ENCODE measurements at places on chromosomes 7 and 10.

- DNase-seq: no peak
Measured at GRCh38 chr7:91520645-91521044, 256.4 kb downstream of the FZD1 start.

DNA sequence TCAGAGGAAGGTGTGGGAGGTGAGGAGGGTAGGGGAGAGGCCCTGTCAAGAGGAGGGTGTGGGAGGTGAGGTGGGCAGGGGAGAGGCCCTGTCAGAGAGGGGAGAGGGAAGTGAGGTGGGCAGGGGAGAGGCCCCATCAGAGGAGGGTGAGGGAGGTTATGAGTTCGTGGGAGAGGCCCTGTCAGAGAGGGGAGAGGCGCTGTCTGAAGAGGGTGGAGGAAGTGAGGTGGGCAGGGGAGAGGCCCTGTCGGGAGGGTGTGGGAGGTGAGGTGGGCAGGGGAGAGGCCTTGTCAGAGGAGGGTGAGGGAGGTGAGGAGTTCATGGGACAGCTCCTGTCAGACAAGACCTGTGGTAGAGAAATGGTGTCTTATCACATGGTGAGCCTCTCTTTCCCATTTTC, 74.4 kb downstream of the INPP5A start:
- DNase-seq: no peak

GRCh38 chr10:18312374-18313139, 172.3 kb downstream of the CACNB2 start:
- no peak for DNase-seq

DNA sequence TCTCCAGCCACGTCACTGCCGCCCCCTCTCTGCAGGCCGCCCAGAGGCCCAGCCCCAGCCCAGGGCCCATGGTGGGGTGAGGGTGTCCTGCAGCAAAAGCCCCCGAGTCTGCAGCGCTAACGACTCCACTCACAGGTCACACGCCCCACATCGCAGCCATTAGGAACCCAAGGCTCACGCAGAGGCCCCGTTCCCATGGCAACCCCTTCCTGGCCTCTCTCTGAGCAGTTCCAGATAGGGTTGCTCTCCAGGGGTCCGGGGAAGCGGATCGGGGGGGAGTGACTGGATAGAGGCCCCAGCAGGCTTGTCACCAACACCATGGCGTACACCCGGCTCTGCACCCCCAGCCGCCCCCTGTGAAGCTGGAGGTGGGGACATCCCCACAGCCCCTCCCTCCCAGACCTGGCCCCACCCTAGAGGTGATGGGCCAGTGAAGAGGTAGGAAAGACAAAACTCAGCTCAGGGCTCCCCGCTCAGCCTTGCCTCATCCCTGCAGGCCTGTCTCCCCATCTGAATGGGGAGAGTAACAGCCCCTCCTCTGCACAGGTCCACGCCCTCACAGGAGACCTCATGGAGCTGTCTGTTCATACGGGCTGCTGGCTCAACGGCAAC, 41.2 kb downstream of the TNRC18 start:
- DNase-seq: no peak

DNA sequence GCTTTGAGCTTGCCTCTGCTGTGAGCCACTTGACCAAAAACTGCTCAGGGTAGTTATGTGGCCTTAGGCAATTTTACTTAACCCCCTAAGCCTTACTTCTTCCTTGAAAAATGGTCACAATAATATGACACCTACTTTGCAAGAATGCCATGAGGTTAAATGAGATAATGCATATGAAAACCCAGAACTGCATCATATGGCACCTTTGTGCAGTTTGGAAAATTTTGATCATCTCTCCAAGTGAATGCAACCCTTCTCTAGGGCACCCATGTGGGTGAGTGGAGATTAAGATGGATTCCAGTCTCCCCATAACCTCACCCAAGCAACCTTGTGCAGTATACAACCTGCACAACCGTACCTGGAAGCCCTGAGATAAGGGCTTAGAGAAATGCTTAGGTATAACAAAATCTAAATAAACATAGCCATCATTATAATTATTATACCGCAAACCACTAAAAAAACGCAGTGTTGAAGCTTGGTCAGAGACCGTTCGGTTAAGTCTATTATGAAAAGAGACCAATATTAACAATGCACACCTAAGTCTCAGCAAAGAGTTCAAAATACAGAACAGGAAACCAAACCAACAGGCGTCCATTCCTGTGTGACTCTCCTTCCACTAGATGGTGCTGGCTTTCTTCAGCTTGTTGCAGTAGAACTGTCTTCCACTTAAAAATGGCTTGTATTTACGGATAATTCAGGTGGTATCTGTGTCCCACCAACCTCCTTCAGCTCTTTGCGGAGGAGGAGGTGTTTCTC, 21.0 kb upstream of the ASB15 start:
- DNase-seq: no peak

DNA sequence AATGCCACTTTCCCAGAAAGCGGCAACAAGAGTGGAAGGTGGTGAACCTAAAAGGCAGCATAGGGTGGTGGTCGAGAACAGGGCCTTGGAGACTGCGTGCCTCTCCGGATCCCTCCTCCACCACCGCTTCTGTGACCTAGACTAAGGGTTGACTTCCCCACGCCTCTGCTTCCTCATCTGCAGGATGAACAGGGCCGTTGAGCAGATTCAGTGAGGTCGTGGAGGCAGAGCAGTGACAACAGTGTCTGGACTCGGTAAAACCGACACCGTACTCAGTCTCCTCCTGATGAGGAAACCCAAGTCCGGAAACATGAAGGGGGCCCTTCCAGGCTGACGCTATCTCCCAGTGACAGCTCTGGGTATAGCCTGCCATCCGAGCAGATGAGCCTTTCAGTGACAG, 162.6 kb downstream of the CELF2 start:
- DNase-seq: no peak

DNA sequence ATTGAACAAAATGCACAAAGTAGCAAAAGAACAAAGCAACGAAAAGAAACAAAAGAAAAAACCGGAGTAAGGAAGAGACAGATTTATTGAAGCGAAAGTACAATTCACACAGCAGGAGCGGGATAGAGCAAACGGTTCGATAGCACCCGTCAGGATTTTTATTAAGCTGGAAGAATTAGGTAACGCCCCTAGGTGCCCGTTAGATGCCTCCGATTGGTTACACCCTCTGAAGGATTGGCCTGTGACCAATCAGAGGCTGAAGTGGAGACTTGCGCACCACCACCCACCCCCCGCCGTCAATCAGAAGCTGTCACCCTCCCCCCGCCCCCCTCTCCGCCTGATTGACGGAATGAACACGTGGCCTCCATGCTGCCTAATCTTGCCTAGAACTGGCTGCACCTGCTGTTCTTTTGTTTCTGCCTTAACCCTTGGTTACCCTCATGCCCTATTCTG, 16.8 kb downstream of the OCM2 start:
- no peak for DNase-seq

DNA sequence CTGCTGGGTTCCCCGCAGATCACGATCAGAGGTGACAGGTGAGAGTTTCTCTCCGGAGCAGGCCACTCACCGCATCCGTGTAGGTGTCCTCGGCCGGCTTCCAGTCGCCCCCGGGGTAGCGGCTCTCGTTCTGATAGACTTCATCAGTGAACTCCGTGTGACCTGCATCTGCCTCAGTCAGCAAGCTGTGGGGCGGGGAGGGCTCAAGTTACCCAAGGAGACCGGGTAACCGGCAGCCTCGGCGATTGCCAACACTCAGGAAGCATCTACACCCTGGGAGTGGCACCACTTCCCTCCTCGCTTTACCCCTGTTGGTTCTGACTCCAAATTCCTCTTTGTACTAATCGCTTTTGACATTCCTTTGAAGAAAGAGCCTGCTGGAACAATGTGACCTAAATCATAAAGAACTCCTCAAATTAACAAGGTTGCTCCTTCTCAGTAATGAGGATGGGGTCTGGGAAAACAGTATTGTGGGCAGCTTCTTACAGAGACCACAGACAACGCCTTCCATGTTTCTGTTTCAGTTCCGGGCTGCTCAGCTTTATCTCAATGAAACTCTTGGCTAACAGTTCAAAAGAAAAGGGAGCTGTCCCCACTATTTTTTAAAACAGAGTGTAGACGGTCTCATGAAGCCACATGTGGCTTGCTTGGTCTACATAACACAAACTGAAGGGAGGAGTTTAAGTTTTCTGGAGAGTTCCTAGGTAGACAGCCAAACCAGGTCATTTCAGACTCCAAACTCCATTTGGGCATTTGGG, 118.1 kb downstream of the MYOF start:
- no peak for DNase-seq

DNA sequence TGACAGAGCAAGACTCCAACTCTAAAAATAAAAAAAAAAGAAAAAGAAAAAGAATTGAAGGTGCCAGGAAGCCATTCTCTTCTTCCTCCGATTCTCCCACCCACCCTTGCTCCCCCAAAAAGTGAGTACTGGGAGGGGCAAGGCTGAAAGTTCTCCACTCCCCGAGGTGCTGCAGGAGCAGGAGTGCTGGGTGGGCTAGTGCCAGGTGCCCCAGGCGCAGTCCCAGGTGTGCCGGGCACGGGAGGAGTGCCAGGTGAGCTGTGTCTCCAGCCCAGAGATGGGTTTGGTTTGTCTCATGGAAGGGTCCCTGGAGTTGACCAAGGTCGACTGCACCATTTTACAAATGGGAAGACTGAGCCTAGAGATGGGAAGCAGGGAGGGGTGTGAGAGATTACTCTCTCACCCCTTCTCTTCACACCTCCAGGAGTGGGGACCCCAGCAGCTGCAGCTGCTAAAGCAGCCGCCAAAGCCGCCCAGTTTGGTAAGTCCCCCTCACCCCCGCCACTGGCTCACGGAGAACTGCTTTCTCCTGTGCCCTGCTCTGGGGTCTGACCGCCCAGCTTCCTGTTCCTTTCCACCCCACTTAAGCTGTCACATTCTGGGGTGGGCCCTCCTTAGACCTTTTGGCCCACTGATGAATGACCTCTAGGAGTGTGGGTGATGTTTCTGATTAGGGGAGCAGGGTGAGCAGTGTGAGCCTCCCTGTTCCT, 26.2 kb upstream of the LIMK1 start:
- DNase-seq: no peak

Measured in hematopoietic multipotent progenitor cell treated with erythropoietin and hydrocortisone succinate and interleukin-3 and kit ligand, for 15 days (in vitro differentiated cells).